Mesendoderm (in vitro differentiated cells): ENCODE measurements at places on chromosomes 4 and X.

DNA sequence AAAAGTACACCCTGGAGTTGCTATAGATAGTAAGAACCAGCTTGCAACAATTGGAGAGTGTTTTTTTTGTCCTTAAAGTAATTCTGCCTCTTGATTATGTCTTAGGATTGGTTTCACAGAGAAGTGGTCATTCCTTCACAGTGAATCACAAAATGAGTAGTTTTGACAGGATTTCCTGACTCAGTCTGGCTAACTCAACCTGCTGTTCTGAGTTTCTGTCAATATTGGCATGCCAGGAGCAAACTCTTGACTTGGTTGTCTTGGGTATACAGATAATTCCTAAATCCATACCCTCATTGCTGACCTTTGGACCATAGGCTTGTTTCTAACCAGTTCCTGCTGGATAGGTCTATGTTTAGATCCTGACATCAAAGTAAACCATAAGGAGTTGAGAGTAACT is 9.4 kb downstream of the FHIP1A start:
- DNase-seq, result peak; percentile 57
- H3K36me3 ChIP-seq, result no peaks in the 10 kb centered on the region
- H3K4me3 ChIP-seq, result no peak overlapping the region
- no peaks in the 10 kb centered on the region for H3K4me1 ChIP-seq

GRCh38 chr4:102392033-102392744 is 46.9 kb upstream of the SLC39A8 start:
- H3K36me3 ChIP-seq, result no peaks in the 10 kb centered on the region
- H3K4me1 ChIP-seq, result no peaks in the 10 kb centered on the region
- H3K4me3 ChIP-seq, result no peak overlapping the region
- DNase-seq, result peak; percentile 63

DNA sequence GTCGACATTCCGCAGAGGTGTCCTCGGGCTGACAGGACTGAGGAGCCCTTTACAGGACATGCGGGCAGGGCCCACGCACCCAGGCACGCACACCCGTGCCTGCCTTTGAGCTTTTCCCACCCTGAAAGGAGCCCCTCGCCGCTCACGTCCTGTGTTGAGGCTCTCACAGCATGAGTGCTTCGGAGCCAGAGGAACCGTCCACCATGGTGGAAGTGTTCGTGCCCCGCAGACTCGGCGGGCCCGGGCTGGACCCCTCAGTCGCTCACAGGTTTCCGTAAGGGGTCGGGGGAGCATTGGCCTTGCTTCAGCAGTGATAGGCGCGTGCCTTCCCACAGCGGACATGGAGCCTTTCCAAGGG is 36.9 kb downstream of the PIGG start:
- peaks cover 1% of the 10 kb centered on the region for H3K36me3 ChIP-seq
- no peak for DNase-seq
- no peak overlapping the region for H3K27ac ChIP-seq
- no peaks in the 10 kb centered on the region for H3K27me3 ChIP-seq

GRCh38 chr4:124152132-124152531 is 560.4 kb downstream of the ANKRD50 start:
- no peak overlapping the region for H3K4me3 ChIP-seq
- no peak for DNase-seq
- no peaks in the 10 kb centered on the region for H3K27me3 ChIP-seq
- no peak overlapping the region for H3K27ac ChIP-seq
- no peaks in the 10 kb centered on the region for H3K36me3 ChIP-seq
- H3K4me1 ChIP-seq, result no peaks in the 10 kb centered on the region

- no peak overlapping the region for H3K4me3 ChIP-seq
- no peaks in the 10 kb centered on the region for H3K36me3 ChIP-seq
Observed at GRCh38 chr4:5019796-5020195, 538 bp upstream of the CYTL1 start.

GRCh38 chrX:15465347-15465746 is 27.8 kb downstream of the PIR start:
- no peak for DNase-seq
- H3K4me3 ChIP-seq, result no peak overlapping the region
- no peak overlapping the region for H3K27ac ChIP-seq
- H3K27me3 ChIP-seq, result no peaks in the 10 kb centered on the region

GRCh38 chr4:140426610-140427105 is 790 bp downstream of the CLGN start:
- peak overlapping the region; percentile 64 for H3K4me3 ChIP-seq
- peak; percentile 78 for DNase-seq
- H3K36me3 ChIP-seq, result no peaks in the 10 kb centered on the region
- peaks cover 3% of the 10 kb centered on the region for H3K4me1 ChIP-seq
- no peaks in the 10 kb centered on the region for H3K27me3 ChIP-seq
- H3K27ac ChIP-seq, result no peak overlapping the region

DNA sequence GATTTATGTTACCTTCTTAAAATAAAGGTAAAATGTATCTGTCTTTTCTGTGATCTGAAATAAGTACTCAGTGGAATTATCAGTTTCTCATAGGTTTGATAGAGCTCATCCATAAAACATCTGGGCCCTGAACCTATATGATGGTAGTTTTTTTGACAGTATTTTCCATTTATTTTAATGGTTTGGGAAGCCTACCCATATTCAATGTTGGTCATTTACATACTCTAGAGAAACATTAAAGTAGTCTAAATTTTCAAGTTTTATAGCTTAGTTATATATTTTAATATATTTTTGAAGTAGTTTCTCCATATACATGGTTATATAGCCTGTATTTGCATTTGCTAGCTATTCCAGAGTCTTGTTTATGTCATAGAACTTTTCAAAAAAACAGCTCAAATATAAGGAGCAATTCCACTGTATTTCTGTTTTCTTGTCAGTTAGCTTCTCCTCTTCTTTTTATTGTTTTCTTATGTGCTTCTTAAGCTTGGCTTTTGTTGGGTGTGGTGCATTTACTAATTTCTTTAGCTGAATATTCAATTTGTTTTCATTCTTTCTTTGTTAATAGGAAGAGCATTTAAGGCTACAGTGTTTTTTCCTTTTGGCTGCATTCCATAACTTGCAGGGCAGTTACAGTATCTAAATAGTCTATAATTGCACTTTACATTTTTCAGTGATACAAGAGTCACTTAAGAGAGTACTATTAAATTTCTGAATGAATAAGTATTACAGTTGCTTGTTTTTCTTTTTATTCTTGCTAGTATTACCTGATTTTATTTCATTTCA is 181.4 kb downstream of the DKK2 start:
- no peak overlapping the region for H3K27ac ChIP-seq
- no peak for DNase-seq
- H3K27me3 ChIP-seq, result no peaks in the 10 kb centered on the region
- H3K4me3 ChIP-seq, result no peak overlapping the region
- H3K4me1 ChIP-seq, result no peaks in the 10 kb centered on the region

- DNase-seq, result no peak
- no peak overlapping the region for H3K4me3 ChIP-seq
- H3K27me3 ChIP-seq, result no peaks in the 10 kb centered on the region
- H3K4me1 ChIP-seq, result no peaks in the 10 kb centered on the region
- no peaks in the 10 kb centered on the region for H3K36me3 ChIP-seq
Observed at GRCh38 chr4:65834707-65835106, 164.4 kb upstream of the EPHA5 start.

DNA sequence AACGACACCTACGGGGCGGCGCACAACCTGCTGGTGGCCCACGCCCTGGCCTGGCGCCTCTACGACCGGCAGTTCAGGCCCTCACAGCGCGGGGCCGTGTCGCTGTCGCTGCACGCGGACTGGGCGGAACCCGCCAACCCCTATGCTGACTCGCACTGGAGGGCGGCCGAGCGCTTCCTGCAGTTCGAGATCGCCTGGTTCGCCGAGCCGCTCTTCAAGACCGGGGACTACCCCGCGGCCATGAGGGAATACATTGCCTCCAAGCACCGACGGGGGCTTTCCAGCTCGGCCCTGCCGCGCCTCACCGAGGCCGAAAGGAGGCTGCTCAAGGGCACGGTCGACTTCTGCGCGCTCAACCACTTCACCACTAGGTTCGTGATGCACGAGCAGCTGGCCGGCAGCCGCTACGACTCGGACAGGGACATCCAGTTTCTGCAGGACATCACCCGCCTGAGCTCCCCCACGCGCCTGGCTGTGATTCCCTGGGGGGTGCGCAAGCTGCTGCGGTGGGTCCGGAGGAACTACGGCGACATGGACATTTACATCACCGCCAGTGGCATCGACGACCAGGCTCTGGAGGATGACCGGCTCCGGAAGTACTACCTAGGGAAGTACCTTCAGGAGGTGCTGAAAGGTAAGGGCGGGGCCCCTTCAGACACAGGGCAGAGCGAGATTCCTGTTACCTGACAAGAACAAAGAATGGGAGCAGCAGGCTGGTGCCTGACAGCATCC is 11.7 kb downstream of the RPL9 start:
- H3K27me3 ChIP-seq, result no peaks in the 10 kb centered on the region
- peak overlapping the region; percentile 6 for H3K4me3 ChIP-seq
- DNase-seq, result peak; percentile 92
- H3K4me1 ChIP-seq, result no peaks in the 10 kb centered on the region
- peaks cover 2% of the 10 kb centered on the region for H3K36me3 ChIP-seq

- H3K4me3 ChIP-seq, result no peak overlapping the region
- H3K27me3 ChIP-seq, result no peaks in the 10 kb centered on the region
- no peak for DNase-seq
- no peaks in the 10 kb centered on the region for H3K4me1 ChIP-seq
- no peaks in the 10 kb centered on the region for H3K36me3 ChIP-seq
- no peak overlapping the region for H3K27ac ChIP-seq
Observed at GRCh38 chrX:104697294-104697693, 131.3 kb downstream of the IL1RAPL2 start.

GRCh38 chrX:37781081-37781480 is 1.2 kb downstream of the CYBB start:
- no peaks in the 10 kb centered on the region for H3K36me3 ChIP-seq
- H3K4me1 ChIP-seq, result no peaks in the 10 kb centered on the region
- no peaks in the 10 kb centered on the region for H3K27me3 ChIP-seq
- H3K27ac ChIP-seq, result no peak overlapping the region

GRCh38 chr4:165915215-165915614 is 42.2 kb downstream of the TLL1 start:
- no peaks in the 10 kb centered on the region for H3K36me3 ChIP-seq
- H3K27ac ChIP-seq, result no peak overlapping the region
- H3K27me3 ChIP-seq, result no peaks in the 10 kb centered on the region
- H3K4me1 ChIP-seq, result no peaks in the 10 kb centered on the region
- no peak for DNase-seq

GRCh38 chrX:108437349-108438109 is 693 bp downstream of the COL4A6 start:
- no peaks in the 10 kb centered on the region for H3K27me3 ChIP-seq
- H3K4me1 ChIP-seq, result no peaks in the 10 kb centered on the region
- H3K36me3 ChIP-seq, result no peaks in the 10 kb centered on the region
- peak; percentile 26 for DNase-seq
- H3K4me3 ChIP-seq, result peak overlapping the region; percentile 78

- no peak overlapping the region for H3K4me3 ChIP-seq
- H3K4me1 ChIP-seq, result no peaks in the 10 kb centered on the region
- no peak overlapping the region for H3K27ac ChIP-seq
Observed at GRCh38 chr4:60450054-60450453, 750.1 kb upstream of the ADGRL3 start.
